ENCODE measurements at places on chromosomes 5 and 9. TPM values are rescaled to one million over a fixed set of nuclear protein-coding genes. Genes with fewer than 3 reads are reported as not detected.

IGFBPL1 gene
- total RNA-seq = 5.9 TPM

- no peak overlapping the region for H3K4me3 ChIP-seq
- H3K36me3 ChIP-seq = no peaks in the 10 kb centered on the region
- no peaks in the 10 kb centered on the region for H3K4me1 ChIP-seq
Measured at GRCh38 chr5:107597247-107597646, 73.5 kb downstream of the EFNA5 start.

- H3K4me1 ChIP-seq = peaks cover 3% of the 10 kb centered on the region
- DNase-seq = no peak
- no peak overlapping the region for H3K4me3 ChIP-seq
Measured at GRCh38 chr5:165609871-165610270, 2104.5 kb downstream of the MAT2B start.

C9 gene
- total RNA-seq = 0.58 TPM

- H3K4me1 ChIP-seq = no peaks in the 10 kb centered on the region
- DNase-seq = peak; percentile 57
- H3K36me3 ChIP-seq = no peaks in the 10 kb centered on the region
- H3K27ac ChIP-seq = no peak overlapping the region
- no peak overlapping the region for H3K4me3 ChIP-seq
- H3K27me3 ChIP-seq = no peaks in the 10 kb centered on the region
Measured at GRCh38 chr5:62460578-62460983, 48.0 kb downstream of the IPO11 start.

- H3K27ac ChIP-seq = no peak overlapping the region
- no peak overlapping the region for H3K4me3 ChIP-seq
- peaks cover 5% of the 10 kb centered on the region for H3K36me3 ChIP-seq
- H3K4me1 ChIP-seq = peaks cover 25% of the 10 kb centered on the region
- no peaks in the 10 kb centered on the region for H3K27me3 ChIP-seq
Measured at GRCh38 chr9:104775574-104775936, 11.6 kb downstream of the NIPSNAP3B start.

GCNT4 gene
- 1.7 TPM for total RNA-seq

DNA sequence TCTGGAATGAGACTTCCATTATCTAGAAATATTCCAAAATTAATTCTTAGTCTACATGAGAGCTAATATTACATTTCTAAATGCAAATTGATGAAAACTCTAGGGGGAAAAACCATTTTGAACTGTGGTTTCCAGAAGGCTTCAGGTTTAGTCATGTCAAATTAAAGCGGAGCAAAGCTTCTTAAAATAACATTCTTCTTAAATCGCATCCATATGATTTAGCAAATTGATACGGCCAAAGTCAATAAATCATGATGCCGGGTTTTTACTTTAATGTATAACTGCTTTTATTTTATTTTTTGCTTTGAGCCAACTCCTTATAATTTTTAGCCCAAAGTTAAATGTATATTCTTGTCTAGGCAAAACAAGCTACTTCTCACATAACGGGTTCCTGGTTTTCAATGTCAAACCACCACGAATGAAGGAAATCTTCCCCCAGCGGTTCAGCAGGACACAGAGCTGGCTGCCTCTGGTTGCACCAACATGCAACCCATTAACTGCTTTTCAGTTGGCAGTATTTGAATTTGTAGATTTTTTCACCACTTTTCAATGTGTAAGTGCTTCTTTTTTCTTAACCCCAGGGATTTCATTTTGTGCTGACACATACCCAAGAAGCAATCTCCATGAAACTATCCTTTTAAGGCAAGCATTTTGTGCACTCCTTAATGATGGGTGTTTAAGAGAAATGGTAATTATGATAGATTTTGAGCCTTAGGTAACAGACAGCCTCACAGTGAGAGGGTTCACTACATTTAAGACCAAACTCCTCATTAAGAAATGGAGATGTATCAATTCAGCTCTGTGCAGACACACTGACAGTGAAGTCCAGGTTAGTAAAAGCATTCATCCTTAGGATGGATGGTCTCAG, 35.5 kb downstream of the EFNA5 start:
- H3K4me3 ChIP-seq = no peak overlapping the region
- H3K27ac ChIP-seq = no peak overlapping the region

- H3K27ac ChIP-seq = no peak overlapping the region
- no peaks in the 10 kb centered on the region for H3K4me1 ChIP-seq
- DNase-seq = no peak
- H3K27me3 ChIP-seq = no peaks in the 10 kb centered on the region
- no peak overlapping the region for H3K4me3 ChIP-seq
- H3K36me3 ChIP-seq = no peaks in the 10 kb centered on the region
Measured at GRCh38 chr5:12023614-12024241, 119.5 kb upstream of the CTNND2 start.

FOXD4L5 gene
- total RNA-seq = not detected

GRCh38 chr5:16656561-16657191, 39.9 kb upstream of the RETREG1 start:
- H3K27ac ChIP-seq = no peak overlapping the region
- peaks cover 3% of the 10 kb centered on the region for H3K4me1 ChIP-seq
- DNase-seq = no peak
- H3K27me3 ChIP-seq = no peaks in the 10 kb centered on the region
- H3K4me3 ChIP-seq = no peak overlapping the region

PCDHA1 gene
- total RNA-seq = not detected

- no peak overlapping the region for H3K4me3 ChIP-seq
- H3K27me3 ChIP-seq = no peaks in the 10 kb centered on the region
- no peak overlapping the region for H3K27ac ChIP-seq
Measured at GRCh38 chr5:109707531-109707930, 17.8 kb downstream of the MAN2A1 start.

DNA sequence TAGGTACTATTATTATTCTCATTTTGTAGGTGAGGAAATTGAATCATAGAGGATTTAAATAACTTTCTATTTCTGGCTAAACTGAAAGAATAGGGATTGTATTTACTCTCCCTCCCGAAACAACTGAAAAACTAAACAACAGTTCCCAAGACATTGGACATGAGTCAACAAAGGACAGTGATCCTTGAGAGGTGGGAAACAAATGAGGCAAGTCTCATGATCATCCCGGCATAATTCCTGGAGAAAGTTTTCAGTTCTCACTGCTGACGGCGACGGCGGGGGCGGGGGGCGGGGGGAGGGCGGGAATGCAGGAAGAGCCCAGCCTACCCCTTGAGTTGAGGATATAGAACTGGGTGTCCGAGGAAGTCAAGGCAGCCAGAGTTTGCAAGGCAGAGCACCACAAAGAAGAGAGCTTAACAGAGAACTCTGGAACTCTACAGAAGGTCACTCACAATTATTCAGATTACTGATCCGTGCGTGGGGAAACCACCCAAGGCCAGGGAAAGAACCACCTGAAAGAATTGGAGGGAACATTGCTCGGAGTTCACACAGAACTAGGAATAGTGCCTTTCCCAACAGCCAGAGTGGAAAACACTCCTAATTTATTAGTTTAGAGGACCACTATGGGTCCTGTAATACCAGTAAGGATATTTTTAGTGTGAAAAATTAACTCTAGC, 27.4 kb upstream of the WHRN start:
- H3K4me3 ChIP-seq = no peak overlapping the region
- no peaks in the 10 kb centered on the region for H3K27me3 ChIP-seq
- DNase-seq = no peak
- H3K4me1 ChIP-seq = no peaks in the 10 kb centered on the region
- H3K27ac ChIP-seq = no peak overlapping the region
- H3K36me3 ChIP-seq = no peaks in the 10 kb centered on the region

- H3K4me1 ChIP-seq = no peaks in the 10 kb centered on the region
- H3K36me3 ChIP-seq = no peaks in the 10 kb centered on the region
- no peak overlapping the region for H3K4me3 ChIP-seq
- no peaks in the 10 kb centered on the region for H3K27me3 ChIP-seq
- DNase-seq = no peak
Measured at GRCh38 chr9:118640836-118641560, 728.2 kb downstream of the BRINP1 start.

- H3K36me3 ChIP-seq = no peaks in the 10 kb centered on the region
- H3K27ac ChIP-seq = peak overlapping the region; percentile 42
- H3K4me3 ChIP-seq = no peak overlapping the region
Measured at GRCh38 chr9:125099816-125100215, 43.5 kb downstream of the SCAI start.

- no peaks in the 10 kb centered on the region for H3K27me3 ChIP-seq
- peak overlapping the region; percentile 98 for H3K27ac ChIP-seq
- H3K4me1 ChIP-seq = peaks cover 35% of the 10 kb centered on the region
- H3K4me3 ChIP-seq = peak overlapping the region; percentile 99
- H3K36me3 ChIP-seq = no peaks in the 10 kb centered on the region
Measured at GRCh38 chr9:132945186-132946130, 1.0 kb upstream of the TSC1 start.

DNA sequence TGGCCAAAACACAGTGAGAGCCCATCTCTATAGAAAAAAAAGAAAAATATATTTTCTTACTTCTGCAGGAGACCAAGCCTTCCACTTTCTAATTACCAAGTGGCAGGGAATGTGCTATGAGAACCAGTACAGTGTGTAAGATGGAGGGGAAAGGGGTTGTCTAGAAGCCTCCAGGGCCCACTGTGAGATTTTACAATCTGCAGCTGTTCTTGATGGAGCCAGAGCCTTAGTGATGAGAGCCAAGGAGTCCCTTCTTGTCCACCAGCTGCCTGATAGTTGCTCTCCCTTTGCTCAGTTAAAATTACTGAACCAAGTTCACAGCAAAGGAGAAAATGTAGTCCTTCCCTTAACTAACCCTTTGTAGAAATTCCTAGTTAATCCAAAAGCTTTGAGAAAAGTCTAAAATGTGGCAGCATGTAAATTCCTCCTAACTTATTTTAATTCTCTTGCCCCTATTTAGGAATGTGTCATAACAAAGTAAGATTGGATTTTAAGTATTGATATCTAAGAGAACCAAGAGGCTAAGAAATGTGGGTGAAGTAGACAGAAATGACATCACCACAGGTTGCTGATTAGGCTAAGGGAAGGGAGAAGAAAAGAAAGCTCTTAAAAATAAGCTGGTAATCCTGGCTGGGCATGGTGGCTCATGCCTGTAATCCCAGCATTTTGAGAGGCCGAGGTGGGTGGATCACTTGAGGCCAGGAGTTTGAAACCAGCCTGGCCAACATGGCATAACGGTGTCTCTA, 19.3 kb downstream of the SRP19 start:
- H3K4me3 ChIP-seq = no peak overlapping the region
- H3K27me3 ChIP-seq = no peaks in the 10 kb centered on the region
- H3K4me1 ChIP-seq = peaks cover 3% of the 10 kb centered on the region
- DNase-seq = peak; percentile 45

GRCh38 chr9:89879701-89880100, 274.9 kb downstream of the GADD45G start:
- H3K27me3 ChIP-seq = no peaks in the 10 kb centered on the region
- no peak overlapping the region for H3K4me3 ChIP-seq
- H3K4me1 ChIP-seq = peaks cover 4% of the 10 kb centered on the region
- no peak for DNase-seq

PPP3R2 gene
- not detected for total RNA-seq

GPR150 gene
- total RNA-seq = 0.16 TPM

GRCh38 chr5:72093217-72093616, 14.1 kb upstream of the MAP1B start:
- no peaks in the 10 kb centered on the region for H3K27me3 ChIP-seq
- H3K36me3 ChIP-seq = no peaks in the 10 kb centered on the region
- H3K4me3 ChIP-seq = no peak overlapping the region

C5orf58 gene
- total RNA-seq = not detected

DNA sequence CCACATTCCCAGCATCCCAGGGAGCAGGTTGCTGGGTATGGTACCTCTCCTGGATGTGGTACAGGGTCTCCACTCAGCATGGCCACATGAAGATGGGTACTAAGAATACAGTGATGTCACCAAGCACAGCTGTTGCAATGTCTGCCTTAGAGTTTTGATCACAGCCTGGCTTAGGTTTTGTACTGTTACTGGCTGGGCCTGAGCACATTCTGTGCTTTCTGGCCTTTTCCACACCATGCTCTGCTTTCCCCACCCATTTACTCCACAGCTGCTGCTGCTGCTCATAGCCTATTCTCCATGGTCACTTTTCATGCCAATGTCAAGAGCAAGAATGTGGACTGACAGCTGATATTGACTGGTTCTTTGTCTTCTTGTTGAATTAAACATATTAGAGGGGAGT, 481.9 kb downstream of the ARHGEF28 start:
- no peak for DNase-seq
- no peaks in the 10 kb centered on the region for H3K27me3 ChIP-seq
- H3K4me1 ChIP-seq = peaks cover 12% of the 10 kb centered on the region
- no peaks in the 10 kb centered on the region for H3K36me3 ChIP-seq

- no peaks in the 10 kb centered on the region for H3K36me3 ChIP-seq
- H3K4me1 ChIP-seq = no peaks in the 10 kb centered on the region
- H3K4me3 ChIP-seq = no peak overlapping the region
- no peak for DNase-seq
- H3K27ac ChIP-seq = no peak overlapping the region
Measured at GRCh38 chr9:77725820-77726219, 77.7 kb upstream of the GNA14 start.

GRM6 gene
- not detected for total RNA-seq

DNA sequence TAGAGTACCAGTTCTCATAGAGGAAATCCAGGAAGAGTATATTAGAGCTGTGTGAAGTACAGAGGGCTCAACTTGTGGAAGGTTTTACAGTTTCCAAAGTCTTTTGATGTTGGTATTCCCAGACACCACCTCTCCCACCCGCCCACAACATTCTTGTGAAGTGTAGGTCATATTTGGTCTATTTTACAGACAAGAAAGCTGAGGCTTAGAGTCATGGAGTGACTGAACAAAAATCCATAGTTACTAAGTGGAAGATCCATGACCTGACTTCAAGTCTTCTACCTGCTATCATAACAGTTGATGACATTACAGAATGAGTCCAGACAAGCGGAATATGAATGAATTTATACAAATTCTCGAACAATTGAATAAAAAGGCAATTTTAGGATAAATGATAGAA, 187.1 kb upstream of the RPS23 start:
- H3K4me3 ChIP-seq = no peak overlapping the region
- H3K4me1 ChIP-seq = no peaks in the 10 kb centered on the region
- no peak for DNase-seq
- H3K27ac ChIP-seq = no peak overlapping the region
- no peaks in the 10 kb centered on the region for H3K27me3 ChIP-seq

DNA sequence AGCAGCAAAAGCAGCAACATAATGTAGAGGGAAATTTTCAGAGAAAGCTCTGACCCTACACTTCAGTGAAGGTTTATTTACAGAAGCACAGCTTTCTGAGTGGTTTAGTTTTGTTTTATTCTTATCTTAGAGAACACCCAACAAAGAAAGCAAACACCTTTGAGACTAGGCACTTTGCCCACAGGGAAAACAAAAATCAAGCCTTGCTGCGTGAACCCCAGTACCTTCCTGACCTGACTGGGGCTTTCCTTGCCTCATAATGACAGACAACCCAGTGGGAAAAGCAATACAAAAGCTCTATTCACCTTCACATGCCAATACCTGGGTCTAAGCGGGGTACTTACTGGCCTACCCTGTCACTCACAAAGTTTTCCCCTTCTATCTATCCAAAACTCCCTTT, 189.8 kb downstream of the HINT1 start:
- no peak for DNase-seq
- no peaks in the 10 kb centered on the region for H3K4me1 ChIP-seq
- no peak overlapping the region for H3K27ac ChIP-seq
- no peaks in the 10 kb centered on the region for H3K36me3 ChIP-seq

GRCh38 chr5:139579-140442, 47.8 kb downstream of the PLEKHG4B start:
- DNase-seq = no peak
- H3K4me1 ChIP-seq = no peaks in the 10 kb centered on the region
- H3K4me3 ChIP-seq = no peak overlapping the region
- no peak overlapping the region for H3K27ac ChIP-seq
- no peaks in the 10 kb centered on the region for H3K36me3 ChIP-seq
- no peaks in the 10 kb centered on the region for H3K27me3 ChIP-seq

IFNB1 gene
- total RNA-seq = not detected

ANKRD31 gene
- total RNA-seq = 0.16 TPM

NME5 gene
- 7.0 TPM for total RNA-seq
